ENCODE measurements at places on chromosomes 1 and 21.

- H3K4me3 ChIP-seq: no peak overlapping the region
- no peaks in the 10 kb centered on the region for H3K27me3 ChIP-seq
- no peak for DNase-seq
- H3K4me1 ChIP-seq: peaks cover 23% of the 10 kb centered on the region
- no peak overlapping the region for H3K27ac ChIP-seq
Measured at GRCh38 chr1:31583082-31583994, 7.0 kb downstream of the TINAGL1 start.

GRCh38 chr1:22936681-22937080 is 36.0 kb downstream of the LACTBL1 start:
- H3K27ac ChIP-seq: no peak overlapping the region
- H3K36me3 ChIP-seq: no peaks in the 10 kb centered on the region

- no peak for DNase-seq
- no peaks in the 10 kb centered on the region for H3K4me1 ChIP-seq
- no peak overlapping the region for H3K27ac ChIP-seq
- H3K27me3 ChIP-seq: no peaks in the 10 kb centered on the region
Measured at GRCh38 chr1:85033221-85033620, 15.1 kb downstream of the MCOLN3 start.

- no peak overlapping the region for H3K4me3 ChIP-seq
- no peaks in the 10 kb centered on the region for H3K4me1 ChIP-seq
- no peaks in the 10 kb centered on the region for H3K36me3 ChIP-seq
- no peaks in the 10 kb centered on the region for H3K27me3 ChIP-seq
Measured at GRCh38 chr1:88825721-88826120, 65.6 kb downstream of the GTF2B start.
